ENCODE measurements at places on chromosomes 2 and 18.

DNA sequence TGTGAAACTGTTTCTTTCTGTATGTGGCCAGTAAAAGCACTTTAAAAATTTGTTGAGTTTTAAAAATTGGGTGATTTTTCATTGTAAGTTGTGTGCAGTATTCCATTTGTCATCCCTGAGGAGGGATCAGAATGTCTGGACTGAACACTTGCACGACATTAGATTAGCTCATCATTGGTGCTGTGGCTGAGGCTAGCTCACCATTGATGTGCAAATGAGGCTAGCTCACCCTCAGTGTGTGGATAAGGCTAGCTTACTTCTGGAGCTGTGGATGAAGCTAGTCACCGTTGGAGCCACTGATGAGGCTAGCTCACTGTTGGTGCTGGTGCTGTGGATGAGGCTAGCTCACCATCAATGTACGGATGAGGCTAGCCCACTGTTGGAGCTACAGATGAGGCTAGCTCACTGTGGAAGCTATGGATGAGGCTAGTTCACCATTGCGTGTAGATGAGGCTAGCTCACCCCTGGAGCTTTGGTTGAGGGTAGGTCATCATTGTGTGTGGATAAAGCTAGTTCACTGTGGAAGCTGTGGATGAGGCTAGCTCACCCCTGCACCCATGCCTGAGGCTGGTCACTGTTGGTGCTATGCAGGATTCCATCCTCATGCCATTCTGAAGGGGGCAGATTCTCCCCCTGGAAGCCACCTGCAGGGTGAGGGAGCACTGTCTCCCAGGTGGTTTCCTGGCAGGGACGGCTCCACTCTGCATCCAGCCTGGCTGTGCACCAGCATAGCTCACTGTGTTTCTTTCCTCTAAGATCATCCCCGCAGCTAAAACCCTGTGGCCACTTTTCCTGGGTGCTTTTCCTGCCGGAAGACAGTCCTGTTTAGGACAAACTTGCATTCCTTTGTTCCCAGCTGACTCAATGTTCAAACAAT, 101.1 kb downstream of the TWIST2 start:
- no peak for DNase-seq

- no peak for DNase-seq
These were observed 74.2 kb downstream of the GLI2 start for GRCh38 chr2:120809609-120810440.

DNA sequence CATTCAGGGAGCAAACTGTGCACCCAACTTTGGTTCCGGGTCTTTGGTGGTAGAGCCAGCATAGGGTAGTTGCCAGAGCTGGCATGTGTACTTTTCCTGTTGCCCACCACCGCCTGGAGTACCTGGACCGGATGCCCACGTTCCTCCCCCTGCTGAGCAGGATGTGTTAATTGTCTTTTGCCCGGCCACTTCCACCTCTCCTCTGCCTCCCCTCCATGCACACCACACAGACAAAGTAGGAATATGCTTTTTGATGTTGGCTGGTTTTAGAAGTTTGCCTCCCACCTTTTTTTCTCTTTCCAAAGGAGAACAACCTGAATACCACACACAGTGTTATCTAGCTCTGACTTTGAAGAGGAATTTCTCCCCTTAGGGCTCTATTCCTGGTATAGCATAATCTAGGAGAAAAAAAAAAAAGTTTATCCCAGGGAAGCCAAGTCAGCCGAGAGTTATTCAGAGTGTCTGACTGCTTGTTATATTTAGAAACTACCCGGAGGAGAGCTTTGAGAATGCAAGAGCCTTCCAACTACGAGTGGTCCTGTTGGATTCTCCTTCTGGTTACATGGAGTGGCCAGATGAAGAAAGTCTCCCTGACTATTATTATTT, 111.9 kb downstream of the SETBP1 start:
- DNase-seq: no peak

- no peak for DNase-seq
These were observed 9.2 kb upstream of the IL1A start for GRCh38 chr2:112793449-112793978.

- DNase-seq: no peak
These were observed 155.4 kb downstream of the FAM210A start for GRCh38 chr18:13570856-13571495.

- no peak for DNase-seq
These were observed 250.1 kb downstream of the PRKCE start for GRCh38 chr2:45901468-45902032.
